ENCODE measurements at places on chromosomes 1 and 21.

DNA sequence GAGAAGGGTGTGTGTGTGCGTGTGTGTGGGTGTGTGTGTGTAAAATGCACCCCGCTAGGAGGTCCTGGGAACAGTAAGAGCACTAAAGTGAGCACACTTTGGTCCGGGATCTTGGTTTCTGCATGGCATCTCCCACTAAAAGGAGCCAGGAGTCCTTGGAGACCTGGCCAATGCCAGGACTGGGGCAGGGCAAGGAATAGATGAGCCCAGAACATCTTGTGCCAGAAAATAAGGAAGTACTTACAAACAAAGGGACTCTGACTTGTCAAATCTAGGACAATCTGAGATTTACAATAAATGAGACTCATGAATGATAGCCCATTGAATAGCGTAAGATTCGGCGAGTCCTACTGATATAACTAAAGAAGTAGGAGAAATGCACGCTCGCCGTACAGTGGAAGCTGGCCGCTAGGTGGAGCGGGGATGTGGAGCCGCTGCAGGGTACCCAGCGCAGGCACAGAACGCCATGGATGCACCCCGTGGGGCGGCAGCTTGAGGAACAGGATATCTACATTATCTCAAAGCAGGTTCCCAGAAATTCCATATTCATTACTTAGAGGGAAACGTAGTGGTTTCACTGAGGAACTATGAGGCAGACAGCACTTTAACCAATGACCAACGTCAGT is 7.1 kb downstream of the SLC37A1 start:
- DNase-seq: no peak

DNA sequence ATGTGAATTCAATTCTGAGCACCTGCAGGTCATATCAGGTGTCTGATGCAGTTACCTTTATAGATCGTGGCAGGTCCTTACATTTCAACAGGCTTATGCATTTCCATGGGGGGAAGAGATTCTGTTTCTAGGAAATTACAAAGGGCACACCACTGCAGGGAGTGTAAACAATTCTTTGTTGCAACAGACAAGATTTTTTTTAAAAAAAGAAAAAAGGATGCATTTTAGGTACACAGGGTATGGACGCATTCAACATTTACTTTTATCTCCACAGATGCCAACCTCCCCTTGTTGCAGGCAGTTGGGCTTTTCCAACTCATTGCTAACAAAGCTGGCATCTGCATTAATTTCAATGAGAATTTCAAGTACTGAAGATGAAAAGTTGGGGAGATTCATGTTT is 13.5 kb upstream of the TEKT2 start:
- DNase-seq: no peak

DNA sequence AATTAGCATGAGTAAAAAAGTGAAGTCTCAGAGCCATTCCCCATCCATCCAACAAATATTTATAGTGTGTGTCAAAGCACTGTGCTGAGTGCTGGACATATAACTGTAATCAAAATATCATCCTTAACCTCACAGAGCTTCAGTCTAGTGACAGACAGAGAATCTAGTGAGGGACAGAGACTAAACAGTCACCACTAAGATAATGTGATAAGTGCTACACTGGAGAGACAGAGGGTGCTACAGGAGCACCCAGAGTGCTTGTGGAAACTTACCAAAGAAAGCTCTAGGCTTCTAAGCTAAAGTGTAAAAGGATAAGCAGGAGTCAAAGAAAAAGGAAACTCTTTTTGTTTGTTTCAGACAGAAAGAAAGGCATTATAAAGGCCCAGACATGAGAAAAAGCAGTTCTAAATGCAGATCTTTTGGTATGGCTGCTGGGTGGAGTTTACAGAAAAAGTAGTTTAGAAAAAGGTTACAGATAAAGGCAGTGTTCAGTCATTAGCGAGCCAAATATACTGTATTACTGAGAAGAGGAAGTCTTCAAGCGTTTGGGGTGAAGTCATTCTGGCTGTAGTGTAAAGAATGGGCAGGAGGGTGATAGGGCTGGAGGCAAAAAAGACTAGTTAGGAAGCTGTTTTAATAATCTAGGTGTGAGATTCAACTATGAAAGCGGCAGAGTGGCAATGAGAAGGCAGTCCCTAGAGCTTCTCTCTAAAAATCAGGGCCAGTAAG is 83.8 kb downstream of the SCMH1 start:
- no peak for DNase-seq

- DNase-seq: no peak
These were observed 12.3 kb downstream of the MYSM1 start for GRCh38 chr1:58687516-58687915.

- DNase-seq: no peak
These were observed 24.5 kb upstream of the PALMD start for GRCh38 chr1:99621340-99621901.

GRCh38 chr1:24793447-24794129 is 48.3 kb downstream of the CLIC4 start:
- DNase-seq: no peak

DNA sequence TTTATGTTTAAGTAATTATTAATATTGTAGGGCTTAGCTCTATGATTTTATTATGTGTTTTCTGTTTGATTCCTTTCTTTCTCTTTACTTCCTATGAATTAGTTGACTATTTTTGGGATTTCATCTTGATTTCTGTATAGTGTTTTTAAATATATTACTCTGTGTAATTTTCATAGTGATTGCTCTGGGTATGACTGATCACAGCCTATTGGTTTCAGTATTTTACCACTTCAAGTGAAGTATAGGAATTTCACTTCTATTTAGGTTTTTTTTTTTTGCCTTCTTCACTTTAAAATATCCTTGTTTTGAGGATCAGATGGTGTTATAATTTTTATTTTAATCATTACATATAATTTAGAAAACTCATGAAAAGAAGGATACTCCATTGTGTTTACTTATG is 94.8 kb downstream of the CRB1 start:
- DNase-seq: no peak

DNA sequence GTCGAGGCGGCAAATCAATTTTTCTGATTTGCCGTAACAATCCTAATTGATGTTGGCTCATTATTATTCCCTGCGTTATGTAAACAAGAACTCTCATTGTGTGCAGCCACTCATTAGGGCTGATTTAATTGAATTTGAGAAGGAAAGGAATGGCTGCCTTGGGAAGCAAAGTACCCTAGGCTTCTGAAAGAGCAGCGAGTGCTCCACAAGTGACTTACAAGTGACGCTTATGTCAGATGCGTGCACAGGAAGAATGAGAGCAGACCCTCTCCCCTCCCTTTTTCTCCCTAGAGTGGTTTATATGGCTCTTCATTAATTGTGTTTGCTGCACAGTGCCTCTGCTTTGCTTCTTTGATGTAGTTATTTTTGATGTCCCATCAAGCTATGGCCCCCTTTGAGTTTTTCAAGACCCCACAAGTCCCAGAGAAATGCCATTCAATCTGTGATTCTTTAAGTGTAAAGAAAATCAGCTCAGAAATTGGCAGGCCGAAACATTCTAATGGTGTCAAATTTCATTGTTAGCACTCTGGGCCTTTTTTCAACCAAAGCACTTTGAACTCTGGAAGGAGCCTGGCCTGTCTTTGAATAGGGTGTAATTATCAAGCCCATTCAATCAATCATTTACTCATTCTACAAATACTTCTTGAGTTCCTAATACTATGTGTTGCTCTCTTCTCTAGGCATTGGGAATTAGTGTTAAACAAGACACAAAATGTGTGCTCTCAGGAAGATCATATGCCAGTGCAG is 86.8 kb upstream of the VAV3 start:
- no peak for DNase-seq

DNA sequence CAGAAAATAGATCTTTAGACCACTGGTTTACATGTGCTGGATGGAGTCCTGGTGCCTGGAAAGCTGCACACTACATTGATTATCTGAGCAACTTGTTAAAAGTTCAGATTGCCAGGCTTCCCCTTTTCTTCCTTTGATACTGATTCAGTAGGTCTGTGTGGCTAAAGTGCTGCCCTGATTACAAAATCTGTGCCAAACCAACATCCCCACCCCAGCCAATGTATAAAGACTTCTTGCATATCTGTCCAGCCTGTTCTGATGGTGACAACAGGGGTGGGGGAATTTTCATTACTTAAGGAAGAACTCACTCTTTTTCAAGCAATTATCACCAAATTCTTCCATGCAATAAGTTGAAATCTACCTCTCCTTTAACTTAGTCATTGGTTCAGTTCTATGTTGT is 135.5 kb downstream of the TNFSF18 start:
- no peak for DNase-seq

DNA sequence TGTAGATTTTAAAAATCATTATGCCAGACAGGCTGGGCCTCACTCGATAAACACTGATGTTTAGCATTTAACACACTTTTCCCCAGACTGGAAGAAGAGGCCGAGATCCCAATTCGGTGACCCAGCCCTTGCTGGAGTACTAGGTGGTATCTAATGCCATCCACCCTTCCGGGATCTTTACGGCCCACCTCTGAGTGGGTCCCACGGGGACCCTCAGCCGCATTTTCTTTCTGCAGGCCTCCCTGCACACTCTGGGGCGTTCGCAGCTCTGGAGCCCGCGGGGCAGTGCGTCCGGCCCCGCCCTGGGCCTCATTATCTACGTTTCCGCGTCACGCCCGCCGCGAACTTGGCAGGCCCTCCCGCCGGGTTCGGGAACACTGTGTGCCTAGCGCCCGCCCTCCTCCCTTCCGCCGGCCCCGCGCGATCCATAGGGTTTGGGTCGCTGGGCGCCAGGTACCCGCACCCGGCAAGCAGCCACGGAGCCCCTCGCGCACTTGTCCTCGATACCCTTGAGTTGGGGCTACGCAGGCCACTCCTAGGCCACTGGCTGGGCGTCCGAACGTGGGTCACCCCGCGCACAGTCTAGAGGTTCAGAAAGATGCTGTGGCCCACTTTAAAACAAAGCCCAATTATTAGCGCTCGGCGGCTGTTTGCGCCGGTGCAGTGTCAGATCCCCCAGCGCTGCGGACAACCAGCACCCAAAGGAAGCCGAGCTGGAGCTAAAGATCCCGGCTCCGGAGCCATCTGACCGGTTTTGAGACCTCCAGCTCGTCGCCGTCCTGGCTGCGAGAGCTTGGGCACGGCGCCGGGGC is 950 bp upstream of the EVA1C start:
- peak; percentile 73 for DNase-seq

GRCh38 chr21:45470773-45471524 is 66.0 kb downstream of the COL18A1 start:
- no peak for DNase-seq

DNA sequence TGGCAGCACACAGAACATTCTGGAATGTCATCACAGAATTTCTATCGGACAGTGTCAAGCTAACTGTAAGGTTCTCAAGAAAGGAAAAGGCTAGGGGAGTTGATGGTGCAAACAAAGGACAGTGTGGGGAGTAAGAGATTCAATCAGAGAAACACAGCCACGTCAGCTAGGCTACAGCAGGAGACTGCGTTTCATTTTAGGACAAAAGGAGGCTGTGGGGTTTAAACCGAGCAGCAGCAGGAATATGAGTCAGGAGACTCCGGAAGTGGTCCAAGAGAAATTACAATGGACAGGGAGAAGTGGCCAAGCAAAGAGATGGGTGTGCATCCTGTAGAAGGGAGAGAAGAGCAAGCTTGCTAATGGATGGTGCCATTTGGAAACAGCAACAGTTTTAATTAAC is 37.4 kb upstream of the C1orf198 start:
- DNase-seq: no peak

DNA sequence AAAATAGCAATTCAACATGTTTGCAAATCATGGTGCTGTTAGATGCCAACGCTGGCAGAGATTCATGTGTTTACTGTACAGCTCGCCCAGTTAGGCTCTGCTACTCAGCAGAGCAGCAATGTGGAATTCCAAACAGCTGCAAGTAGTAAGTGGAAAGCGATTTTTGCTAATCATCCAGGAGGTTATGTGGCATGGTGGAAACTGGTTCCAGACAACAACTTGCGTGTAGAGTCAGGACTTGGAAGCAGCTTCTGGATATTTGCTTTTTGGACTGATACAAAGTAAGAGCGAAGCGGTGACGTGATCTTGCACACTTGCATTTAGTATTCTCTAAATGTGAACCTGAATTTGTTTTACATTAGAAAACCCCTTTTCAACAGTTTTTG is 27.1 kb upstream of the HHAT start:
- DNase-seq: no peak

- no peak for DNase-seq
These were observed 12.4 kb upstream of the PAPPA2 start for GRCh38 chr1:176450526-176450925.

DNA sequence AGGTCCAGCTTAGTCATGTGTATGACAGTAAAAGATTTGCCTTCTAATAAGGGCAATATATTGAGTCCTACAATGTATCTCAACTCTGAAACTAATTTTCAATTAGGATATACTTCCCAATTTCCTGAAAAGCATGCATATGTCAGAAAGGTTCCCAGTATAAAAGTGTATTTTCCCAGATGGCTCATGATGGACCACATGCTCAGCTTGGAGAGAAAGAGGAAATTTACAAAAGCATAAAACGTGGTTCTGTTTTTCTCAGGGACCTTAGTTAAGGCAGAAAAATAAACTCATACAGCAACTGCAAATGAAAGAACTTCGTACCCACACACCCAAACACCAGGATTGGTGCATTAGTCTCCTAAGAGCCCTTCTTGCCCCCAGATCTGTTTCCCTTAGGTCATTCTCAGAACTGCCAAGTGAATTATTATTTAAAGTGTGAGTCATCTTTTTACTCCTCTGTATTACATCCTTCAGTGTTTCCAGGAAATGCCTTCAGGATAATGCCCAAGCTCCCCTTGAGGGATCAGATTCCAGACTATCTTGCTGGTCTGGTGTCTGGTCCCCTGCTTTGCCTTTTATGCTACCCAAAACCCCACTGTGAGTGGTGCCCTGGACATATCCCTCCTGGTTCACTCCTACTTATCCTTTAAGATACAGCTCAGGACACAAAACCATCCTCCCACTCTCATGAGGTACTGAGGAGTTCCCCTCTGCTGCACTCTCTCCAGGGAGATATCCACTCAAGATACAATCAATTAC is 57.4 kb downstream of the SSX2IP start:
- DNase-seq: no peak

DNA sequence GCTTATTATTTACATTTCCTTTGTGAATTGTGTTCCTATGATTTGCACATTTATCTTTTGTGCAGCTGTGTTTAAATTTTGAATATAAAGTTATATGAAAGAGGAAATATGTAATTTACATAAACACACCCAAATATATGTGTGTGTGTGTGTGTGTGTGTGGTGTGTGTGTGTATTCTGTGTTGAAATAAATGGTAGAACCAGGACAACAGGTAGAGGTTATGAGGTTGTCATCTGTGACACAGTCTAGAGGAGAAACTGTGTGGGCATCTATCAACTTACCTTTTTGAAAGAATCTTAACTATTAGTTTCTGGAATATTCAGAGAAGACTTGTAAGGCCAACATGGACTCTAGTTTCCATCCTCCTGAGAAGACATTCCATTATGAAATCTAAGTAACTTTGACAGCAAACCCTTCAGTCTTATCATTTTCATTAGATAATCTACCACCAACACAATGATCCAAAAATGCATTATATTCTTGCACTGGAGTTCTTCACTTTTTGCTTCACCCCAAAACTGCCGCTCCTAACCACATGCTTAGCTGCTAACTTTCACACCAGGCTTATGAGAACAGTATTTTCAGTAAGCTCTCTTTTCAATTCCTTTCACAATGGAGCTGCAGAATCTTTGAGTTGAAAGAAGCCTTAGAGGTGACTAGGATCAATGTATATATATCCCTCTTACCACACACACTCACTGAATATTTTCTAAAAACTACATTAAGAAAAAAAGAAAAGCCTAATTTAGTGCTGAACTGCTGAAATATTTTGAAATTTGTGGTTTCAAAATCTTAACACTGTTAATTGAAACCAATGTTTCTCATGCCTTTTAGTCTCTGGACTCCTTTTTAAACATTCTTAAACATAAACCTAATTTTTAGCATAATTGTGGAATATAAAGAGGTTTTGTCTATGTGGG is 21.8 kb downstream of the PTPRC start:
- no peak for DNase-seq

GRCh38 chr1:171868217-171868803 is 27.0 kb downstream of the DNM3 start:
- no peak for DNase-seq

Measured in H1 (cell line).